ENCODE measurements at places on chromosomes 1 and 21.
A peak's percentile ranks its signal among the peaks of the same experiment; 100 is the strongest.

GRCh38 chr1:9292361-9293240, at the start of gene SPSB1:
SPSB1 (plus strand) TSS chr1:9292894; CDS start chr1:9355892, 62,998 bp downstream.
- no peak for DNase-seq

DNA sequence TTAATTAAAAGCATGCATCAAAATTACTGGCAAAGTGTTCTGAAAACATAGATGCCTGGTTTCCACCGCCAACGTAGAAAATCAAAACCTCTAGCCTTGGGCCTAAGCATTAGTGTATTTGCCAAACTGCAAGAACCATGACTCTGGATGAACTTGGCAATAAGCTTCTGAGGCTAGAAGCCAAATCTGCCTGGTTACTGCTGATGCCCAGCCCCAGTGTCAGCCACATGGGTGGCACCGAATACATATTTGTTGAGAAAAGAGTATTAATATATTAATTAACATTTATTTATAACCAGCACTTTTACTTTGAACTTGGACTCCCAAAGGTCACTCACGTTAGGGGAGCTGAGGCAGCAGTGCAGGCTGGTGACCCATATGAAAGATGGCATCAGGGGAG, 140.6 kb upstream of the HMGB4 start:
- DNase-seq = no peak

GRCh38 chr1:185734929-185735700, 924 bp downstream of the HMCN1 start:
- no peak for DNase-seq

DNA sequence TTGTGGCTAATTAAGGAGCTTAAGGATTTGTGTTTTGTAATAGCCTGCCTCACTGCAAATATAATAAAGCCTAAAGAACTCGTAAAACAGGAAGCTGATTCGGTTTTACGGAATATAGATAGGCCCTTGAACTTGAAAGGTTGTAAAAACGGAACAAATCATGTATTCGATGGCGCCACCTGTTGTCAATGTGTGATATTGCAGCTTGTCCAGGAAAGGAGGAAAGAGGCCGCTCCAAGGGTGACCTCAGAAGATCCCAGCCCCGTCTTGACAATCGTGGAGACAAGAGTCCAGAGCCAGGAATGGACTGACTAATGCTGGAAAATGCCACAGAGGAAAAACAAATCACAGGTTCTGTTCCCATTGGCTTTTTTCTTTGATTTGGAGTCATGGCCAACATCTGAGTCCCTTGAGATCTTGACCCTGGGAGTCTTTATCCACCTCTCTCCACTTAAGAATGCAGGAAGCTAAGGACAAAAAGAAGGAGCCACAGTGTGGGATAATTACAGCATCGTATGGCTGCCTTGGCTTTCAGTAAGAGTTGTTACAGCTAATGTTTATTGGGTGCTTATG, 7.0 kb upstream of the IGSF21 start:
- DNase-seq = peak; percentile 10

- DNase-seq = no peak
Measured at GRCh38 chr1:117225931-117226330, 15.2 kb upstream of the VTCN1 start.

- no peak for DNase-seq
Measured at GRCh38 chr1:236545621-236546169, 21.9 kb downstream of the LGALS8 start.

GRCh38 chr1:94553323-94553730, 11.8 kb upstream of the F3 start:
- peak; percentile 62 for DNase-seq

GRCh38 chr1:58702261-58703141, 2.6 kb upstream of the MYSM1 start:
- no peak for DNase-seq

GRCh38 chr1:170663404-170664092, 383 bp upstream of the PRRX1 start:
- DNase-seq = no peak

DNA sequence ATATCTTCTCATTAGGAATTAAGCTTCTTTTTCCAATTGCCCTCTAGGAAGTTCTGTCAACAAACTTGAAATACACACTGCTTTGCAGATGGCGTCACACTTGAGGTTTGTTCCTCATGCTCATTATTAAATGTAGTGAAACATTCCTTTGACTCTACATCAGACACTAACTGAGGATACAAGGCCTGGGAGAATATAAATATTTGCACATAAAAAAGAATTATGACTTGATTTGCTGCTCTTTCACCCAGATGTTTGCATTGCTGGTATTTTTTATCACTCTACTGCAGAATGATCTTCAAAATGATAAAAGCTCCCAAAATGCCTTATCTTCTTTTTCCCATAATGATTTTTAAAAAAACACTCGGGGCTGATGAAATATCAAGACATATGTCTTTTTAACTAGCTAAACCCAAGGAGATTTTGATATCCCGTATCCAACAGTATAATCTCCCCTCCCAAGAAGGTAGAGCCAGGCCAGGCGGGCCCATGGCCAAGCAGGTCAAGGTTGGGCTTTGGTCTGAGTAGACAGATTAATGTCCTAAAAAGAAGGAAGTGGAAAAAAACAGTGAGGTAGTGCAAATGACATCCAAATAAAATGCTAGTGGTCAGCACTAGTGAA, 264.6 kb downstream of the HHIPL2 start:
- peak; percentile 56 for DNase-seq

DNA sequence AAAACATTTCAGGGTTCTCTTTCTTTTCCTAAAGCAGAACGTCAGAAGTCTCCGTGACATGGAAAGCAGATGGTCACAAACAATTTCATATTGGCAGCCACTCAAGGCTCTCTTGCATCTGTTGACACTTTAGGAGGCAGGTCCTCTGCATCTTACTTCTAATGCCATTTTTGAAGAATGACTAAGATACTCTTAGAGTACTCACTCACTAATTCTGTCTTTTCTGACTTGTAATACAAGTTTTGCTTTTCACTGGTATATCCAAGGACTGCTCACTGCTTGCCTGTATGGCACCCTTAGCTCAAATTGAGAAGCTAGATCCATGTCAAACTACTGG, 68.3 kb downstream of the PRRX1 start:
- DNase-seq = no peak

GRCh38 chr1:204476563-204476962, 18.0 kb downstream of the PIK3C2B start:
- no peak for DNase-seq

GRCh38 chr1:61853583-61853982, 111.3 kb downstream of the PATJ start:
- DNase-seq = no peak

GRCh38 chr1:30353637-30354036, 369.7 kb downstream of the MATN1 start:
- DNase-seq = no peak

DNA sequence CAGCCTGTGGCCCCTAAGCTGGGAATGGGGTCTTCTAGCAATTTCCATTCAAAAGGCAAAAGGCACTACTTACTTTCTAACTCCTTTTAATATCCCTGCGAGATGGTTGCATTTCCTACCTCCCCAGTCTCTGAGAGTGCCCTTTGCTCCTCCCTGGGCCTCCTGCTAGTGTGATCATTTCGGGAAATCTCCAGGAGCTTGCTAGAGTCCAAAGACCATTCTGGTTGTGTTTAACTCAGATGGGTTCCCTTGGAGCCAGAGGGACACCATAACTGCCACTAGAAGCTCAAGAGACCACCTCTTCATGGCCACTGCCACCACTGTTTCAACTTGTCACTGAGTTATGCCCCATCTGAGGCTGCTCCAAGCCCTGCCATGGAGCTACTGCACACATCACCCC, 34.4 kb upstream of the CYP4B1 start:
- DNase-seq = no peak

GRCh38 chr1:103937763-103938357, 188.2 kb downstream of the AMY1C start:
- no peak for DNase-seq

GRCh38 chr1:86860020-86860419, 53.9 kb downstream of the SELENOF start:
- no peak for DNase-seq

- DNase-seq = no peak
Measured at GRCh38 chr1:173536223-173536622, 59.1 kb downstream of the PRDX6 start.

DNA sequence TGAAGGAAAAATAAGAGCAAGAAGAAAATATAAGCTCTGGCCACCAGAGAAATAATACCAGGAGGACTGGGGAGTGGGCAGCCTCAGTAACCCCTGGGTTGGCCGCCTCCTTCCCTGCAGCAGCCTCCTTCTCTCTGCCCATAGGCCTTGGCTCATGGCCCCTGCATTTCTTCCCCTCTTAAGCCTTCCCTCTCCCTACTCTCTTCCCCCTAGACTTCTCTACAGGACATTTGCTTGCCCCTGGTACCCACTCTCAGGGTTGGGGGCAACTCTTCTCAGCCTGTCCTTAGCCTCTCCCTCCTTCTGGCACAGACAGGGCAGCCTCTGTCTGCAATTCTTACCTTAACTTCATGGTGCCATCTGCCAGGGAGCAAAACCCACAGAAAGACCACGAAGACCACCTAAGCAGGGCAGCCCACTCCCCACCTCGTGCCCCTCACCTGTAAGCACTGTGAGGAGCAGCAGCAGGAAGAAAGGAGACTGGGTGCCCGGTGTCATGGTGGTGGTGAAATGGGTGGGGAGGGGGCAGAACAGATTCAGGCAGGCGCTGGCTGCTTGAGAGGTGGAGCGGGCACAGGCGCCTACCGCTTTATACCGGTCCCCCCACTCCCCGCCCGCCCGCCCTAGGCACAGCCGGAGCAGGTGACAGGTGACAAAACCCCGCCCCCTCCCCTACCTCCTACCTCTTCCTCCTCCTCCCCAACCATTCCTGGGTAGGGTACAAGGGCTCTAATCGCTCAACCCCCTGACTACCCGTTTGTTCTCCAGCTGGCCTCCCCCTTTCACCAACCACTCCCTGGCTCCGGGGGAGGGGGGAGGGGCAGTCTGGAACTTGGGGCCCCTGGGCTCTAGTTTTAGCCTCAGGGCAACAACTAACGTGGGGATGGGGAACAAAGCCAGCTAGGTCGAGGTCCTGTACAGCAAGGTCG, 15.1 kb downstream of the THBS3 start:
- no peak for DNase-seq

GRCh38 chr1:19684677-19685076, 20.0 kb downstream of the HTR6 start:
- DNase-seq = no peak

DNA sequence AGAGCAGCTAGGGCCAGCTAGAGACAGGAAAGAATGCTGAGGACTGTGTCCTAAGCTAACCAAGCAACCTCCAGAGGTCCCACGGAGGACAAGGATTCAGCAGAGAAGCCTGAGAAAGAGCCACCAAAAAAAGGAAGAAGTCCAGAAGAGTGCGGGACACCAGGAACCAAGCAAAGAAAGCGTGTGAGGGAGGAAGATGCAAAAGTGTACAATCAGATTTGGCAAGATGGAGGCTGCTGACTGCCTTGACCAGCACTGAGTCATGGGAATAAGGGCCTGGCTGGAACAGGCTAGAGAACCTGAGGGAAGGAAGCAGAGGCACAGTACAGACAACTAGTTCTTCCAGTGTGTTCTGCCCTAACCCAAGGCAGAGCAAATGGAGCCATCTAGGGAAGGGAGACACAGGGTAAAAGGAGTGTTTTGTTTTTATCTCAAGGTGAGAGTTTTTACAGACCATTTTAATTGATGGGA, 18.5 kb downstream of the TP53BP2 start:
- no peak for DNase-seq

GRCh38 chr1:5108740-5109139, 454.3 kb downstream of the AJAP1 start:
- no peak for DNase-seq

DNA sequence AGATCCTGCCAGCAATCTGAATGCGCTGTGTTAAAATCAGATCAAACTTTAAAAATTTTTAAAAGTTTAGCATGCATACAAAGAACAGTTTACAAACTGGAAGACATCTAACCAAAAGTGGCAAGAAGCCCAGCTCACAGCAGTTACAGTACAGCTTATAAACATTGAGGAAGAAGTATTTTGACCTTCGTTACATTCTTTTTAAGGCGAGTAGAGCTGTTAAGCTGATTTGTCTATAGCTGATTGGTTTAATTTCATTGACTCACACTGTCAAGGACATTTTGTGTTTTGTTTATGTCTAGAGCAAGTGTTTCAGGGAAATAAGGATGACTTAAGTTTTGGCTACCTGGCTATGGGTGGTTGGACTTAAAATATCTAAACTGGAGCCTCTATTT, 3.0 kb upstream of the PGM1 start:
- no peak for DNase-seq

DNA sequence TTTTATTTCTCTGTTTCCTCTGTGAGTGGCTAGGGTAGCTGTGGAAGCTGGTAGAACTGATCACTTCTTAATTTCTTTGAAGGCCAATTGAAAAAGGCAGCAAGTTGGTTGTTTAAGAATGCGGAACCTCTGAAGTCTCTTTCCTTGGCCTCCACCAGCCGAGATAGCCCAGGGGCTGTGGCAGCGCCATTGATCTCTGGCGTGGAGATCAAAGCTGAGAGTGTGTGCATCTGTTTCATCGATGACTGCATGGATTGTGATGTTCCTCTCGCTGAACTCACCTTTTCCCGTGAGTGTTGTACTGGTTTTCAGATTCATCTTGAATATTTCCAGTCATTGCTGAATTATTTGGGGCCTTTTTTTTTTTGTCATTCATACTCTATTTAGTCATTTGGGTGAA, 97.7 kb downstream of the VPS13D start:
- no peak for DNase-seq

GRCh38 chr1:169893645-169894423, at the start of gene SCYL3:
SCYL3 (minus strand) TSS chr1:169893896; CDS start chr1:169888840, 5,056 bp downstream.
- DNase-seq = peak; percentile 95

GRCh38 chr1:30478283-30478682, 245.1 kb downstream of the MATN1 start:
- no peak for DNase-seq

- no peak for DNase-seq
Measured at GRCh38 chr1:232213928-232214327, 416.0 kb downstream of the SIPA1L2 start.

GRCh38 chr1:47440599-47441081, 2.8 kb downstream of the FOXD2 start:
- DNase-seq = no peak

DNA sequence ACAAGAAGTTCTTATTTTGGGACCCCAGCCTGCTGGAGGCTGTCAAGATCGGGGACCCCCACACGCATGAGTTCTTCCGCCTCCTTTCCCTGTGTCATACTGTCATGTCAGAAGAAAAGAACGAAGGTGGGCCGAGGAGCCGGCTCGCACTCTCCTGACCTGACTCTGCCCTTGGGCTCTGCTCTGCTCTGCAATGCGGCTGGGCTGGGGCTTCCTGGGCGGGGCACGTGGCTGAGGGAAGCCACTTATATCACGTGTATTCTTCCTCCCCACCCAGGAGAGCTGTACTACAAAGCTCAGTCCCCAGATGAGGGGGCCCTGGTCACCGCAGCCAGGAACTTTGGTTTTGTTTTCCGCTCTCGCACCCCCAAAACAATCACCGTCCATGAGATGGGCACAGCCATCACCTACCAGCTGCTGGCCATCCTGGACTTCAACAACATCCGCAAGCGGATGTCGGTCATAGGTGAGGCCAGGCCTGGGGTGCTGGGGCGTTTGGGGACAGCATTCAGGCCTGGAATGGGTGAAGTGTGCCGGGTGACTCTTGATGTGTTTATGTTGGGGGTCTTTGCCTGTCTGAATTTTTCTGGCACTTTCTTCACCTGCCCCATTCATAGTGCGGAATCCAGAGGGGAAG, 17.6 kb downstream of the ATP8B2 start:
- no peak for DNase-seq
